ENCODE measurements at places on chromosomes 13 and 19. TPM values are rescaled to one million over a fixed set of nuclear protein-coding genes. Genes with fewer than 3 reads are reported as not detected.

Gene ZNF439
- 2.6 TPM for polyA plus RNA-seq

Gene IGFL4
- polyA plus RNA-seq = 0.83 TPM

Gene GIPC3
- 0.19 TPM for polyA plus RNA-seq

Gene PRKD2
- polyA plus RNA-seq = 37.9 TPM

Gene CNFN
- polyA plus RNA-seq = 8.3 TPM

Gene GNG7
- 1.9 TPM for polyA plus RNA-seq

Gene ERICH6B
- 0.96 TPM for polyA plus RNA-seq

Gene LHB
- polyA plus RNA-seq = not detected

Gene ATP8A2
- 3.9 TPM for polyA plus RNA-seq

Gene ZIK1
- polyA plus RNA-seq = 3.8 TPM

Gene FBN3
- 6.4 TPM for polyA plus RNA-seq

Gene ZNF616
- polyA plus RNA-seq = 7.8 TPM

Gene SRRM5
- polyA plus RNA-seq = 0.79 TPM

Gene LENG8
- polyA plus RNA-seq = 69.7 TPM

Gene ZNF578
- 0.16 TPM for polyA plus RNA-seq

Gene ZNF772
- 2.6 TPM for polyA plus RNA-seq

Gene CCDC8
- 55.9 TPM for polyA plus RNA-seq
